ENCODE measurements at places on chromosomes 12 and 14. TPM values are rescaled to one million over a fixed set of nuclear protein-coding genes. Genes with fewer than 3 reads are reported as not detected.

Gene LRRC43
- total RNA-seq = 1.3 TPM

Gene MAP3K9
- total RNA-seq = 0.84 TPM

Gene TAS2R14
- total RNA-seq = 1.0 TPM

Gene TOGARAM1
- 4.4 TPM for total RNA-seq

Gene CGRRF1
- total RNA-seq = 7.6 TPM

Gene AVPR1A
- total RNA-seq = not detected

Gene ZDHHC22
- not detected for total RNA-seq

Gene KCNK10
- total RNA-seq = not detected

Gene PMEL
- total RNA-seq = 0.89 TPM

Gene FOXM1
- 71.1 TPM for total RNA-seq

Data from bronchus fibroblast of lung (primary cell).